Fibroblast of upper back skin (primary cell): ENCODE measurements at places on chromosomes 5 and 9.

DNA sequence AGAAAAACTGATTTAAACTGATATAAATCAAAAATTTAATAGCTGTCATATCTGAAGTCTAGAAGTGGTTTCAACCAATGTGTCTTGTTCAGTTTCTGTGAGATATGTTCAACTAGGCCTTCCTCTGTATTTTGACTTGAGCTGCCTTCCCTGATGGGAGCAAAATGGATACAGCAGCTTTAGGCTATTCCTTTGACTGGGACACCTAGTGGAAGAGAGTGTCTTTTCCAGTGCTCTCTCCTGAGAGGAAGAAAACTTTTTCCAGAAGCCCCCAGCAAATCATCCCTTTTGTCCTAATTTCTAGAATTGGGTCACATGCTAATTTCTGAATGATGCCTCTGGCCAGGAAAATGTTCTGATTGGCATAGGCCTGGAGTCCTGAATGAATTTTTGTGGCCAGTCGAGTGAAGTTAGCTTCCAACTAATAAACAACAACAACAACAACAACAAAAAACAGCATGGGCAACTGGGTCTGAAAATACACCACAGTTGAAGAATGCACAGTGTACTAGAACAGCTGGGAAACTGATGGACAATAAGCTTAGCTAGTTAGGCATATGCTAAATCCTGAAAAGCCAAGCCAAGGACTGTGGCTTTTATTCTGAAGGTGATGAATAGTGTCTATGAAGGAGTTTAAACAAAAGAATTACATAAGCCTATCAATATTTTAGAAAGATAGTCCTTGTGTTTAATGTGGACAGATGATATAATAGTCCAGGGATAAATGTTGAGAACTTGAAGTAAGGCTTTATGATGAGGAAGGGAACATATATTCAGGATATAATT, 125.7 kb downstream of the FBN2 start:
- DNase-seq = no peak

GRCh38 chr5:34717426-34718327, 61.5 kb downstream of the RAI14 start:
- DNase-seq = peak; percentile 97

DNA sequence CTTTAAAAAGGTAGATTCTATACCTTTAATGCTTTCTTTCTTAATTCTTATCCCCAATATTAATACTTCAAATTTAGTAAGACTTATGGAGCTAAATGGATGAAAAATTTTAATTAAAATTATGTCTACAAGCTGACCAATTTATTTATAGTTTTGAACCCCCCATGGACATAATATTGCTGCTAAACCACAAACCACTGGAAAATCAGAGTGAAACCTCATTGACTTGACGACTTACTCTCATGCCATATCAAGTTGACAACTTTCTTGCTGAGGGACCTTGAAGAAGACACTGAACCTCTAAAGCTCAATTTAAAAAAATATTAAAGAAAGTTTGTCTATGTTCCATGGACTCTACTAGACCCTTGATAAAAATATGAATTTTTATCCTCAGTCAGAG, 653.7 kb downstream of the TLE1 start:
- DNase-seq = no peak

DNA sequence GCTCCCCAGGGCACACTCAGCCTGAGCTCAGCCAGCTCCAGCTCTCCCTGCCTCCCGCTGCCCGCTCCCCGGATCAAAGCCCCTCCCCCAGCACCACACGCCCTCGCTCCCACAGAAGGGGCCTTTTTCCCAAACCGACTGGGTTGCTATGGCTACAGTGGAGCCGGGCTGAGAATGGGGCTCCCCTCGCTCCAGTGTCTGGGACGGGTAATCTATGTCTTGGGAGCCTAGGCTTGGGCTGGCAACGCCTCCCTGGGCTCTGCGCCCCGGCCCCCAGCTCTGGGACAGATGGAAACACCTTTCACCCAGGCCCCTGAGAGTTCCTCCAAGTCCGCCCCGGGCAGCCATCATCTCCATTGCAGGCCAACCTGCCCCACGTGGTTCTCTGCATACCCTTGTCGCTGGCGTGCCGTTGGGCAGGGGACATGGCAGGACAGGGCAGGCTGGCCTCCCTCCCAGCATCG, 29.6 kb downstream of the NOTCH1 start:
- no peak for DNase-seq

GRCh38 chr9:136345281-136346156, 18.0 kb downstream of the DNLZ start:
- DNase-seq = no peak

DNA sequence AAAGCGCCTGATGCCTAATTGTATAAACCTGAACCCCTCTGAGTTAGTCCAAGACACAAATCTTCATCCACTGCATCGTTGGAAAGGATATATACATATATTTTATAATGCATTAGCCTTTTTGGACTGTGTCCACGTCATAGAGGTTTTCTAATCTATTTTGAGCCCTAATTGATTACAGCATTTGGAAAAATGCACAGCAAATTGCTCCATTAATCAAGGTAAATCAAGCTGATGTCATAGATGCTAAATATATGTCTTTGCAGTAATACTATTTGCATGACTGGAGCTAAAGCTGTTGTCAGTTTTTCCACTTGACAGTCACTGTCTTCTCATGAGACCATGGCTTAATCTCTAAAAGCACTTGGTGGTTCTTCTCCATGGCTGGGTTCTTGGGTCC, 483.5 kb upstream of the TNC start:
- DNase-seq = peak; percentile 91

GRCh38 chr5:111966290-111966689, 209.3 kb upstream of the NREP start:
- no peak for DNase-seq

DNA sequence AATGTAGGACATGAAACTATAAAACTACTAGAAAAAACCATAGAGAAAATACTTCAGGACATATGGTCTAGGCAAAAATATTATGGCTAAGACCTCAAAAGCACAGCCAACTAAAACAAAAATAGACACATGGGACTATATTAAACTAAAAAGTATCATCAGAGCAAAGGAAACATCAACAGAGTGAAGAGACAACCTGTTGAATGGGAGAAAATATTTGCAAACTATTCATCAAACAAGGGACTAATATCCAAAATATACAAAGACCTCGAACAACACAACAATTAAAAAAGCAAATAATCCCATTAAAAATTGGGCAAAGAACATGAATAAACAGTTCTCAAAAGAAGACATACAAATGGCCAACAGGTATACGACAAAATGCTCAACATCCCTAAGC, 210.9 kb downstream of the PCSK1 start:
- DNase-seq = no peak

DNA sequence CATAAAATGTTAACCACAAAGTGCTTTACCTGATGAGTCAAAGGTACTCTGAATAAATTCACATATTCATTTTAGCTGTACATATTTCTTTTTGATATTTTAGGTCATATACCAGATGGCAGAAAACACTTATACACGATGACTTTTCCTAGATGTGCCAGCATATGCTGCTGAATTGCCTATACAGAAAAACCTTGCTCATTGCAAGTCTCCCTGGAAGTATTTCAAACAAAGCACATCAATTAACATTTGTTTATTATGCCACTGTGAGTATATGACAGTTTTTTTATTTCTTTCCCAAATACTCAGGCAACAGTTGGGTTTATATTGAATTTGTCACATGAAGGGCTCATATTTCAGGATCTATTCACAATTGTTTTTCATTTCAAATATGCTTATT, 180.8 kb downstream of the TMEM232 start:
- DNase-seq = no peak

- DNase-seq = no peak
Observed at GRCh38 chr5:11443831-11444230, 460.4 kb downstream of the CTNND2 start.

DNA sequence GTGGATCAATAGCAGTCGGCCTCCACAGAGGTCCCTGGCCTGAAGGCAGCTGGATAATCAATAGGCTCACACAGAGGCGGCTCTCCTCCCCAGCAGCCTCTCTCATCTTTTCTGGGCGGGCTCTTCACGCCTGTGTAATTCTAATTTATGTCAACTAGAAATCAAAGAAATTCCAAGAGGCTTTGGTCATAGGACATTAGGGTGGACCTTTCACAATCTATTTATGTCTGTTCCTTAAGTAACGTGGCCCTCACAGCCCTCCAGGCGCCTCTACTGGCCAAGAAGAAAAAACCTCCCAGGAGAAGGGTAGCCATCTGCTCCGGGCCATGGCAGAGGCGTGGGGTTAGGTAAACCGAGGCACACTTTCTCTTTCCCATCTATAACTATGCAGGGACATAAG, 205.1 kb upstream of the EFNA5 start:
- peak; percentile 35 for DNase-seq

DNA sequence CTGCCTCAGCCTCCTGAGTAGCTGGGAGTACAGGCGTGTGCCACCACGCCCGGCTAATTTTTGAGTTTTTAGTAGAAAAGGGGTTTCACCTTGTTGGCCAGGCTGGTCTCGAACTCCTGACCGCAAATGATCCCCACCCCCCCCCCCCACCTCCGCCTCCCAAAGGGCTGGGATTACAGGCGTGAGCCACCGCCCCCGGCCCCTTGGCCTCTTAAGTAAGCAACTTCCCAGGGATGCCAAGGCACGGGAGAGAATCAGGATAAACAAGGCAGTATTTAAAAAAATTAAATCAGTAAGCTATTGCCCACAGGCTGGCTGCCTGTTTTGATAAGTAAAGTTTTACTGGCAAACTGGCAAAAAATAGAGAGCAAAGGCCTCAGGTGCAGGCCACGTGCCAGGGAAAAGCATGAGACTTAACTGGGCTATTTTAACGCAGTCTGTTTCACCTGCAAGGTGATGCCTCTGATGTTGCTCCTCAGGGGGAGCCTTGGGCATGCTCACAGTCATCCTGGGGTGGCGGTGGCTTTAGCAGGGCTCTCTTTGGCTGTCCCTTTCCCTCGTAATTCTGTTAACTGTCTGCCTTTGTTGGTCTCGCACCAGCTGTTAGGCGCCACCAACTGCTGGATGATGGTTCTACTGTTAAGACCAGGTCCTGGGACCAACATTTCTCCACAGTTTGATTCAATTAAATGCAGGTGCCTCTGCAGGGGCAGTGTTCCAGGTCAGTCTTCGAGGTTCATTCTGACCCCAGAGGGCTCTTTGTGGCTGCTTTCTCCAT, 19.4 kb upstream of the RNF130 start:
- peak; percentile 23 for DNase-seq

GRCh38 chr9:97673922-97674321, 23.2 kb downstream of the XPA start:
- no peak for DNase-seq

- no peak for DNase-seq
Observed at GRCh38 chr9:93713716-93714115, 137.3 kb downstream of the PHF2 start.

GRCh38 chr5:127951791-127952190, 131.8 kb upstream of the SLC12A2 start:
- DNase-seq = no peak

- peak; percentile 94 for DNase-seq
Observed at GRCh38 chr9:88746029-88746742, 211.2 kb downstream of the NXNL2 start.

- DNase-seq = no peak
Observed at GRCh38 chr5:43137326-43137725, 16.6 kb downstream of the ZNF131 start.

GRCh38 chr9:137717776-137718327, 99.0 kb downstream of the EHMT1 start:
- DNase-seq = no peak
